ENCODE measurements at places on chromosomes 13 and 19.

GRCh38 chr19:10168386-10168948 lies 26.3 kb downstream of the DNMT1 start:
- no peak for DNase-seq

DNA sequence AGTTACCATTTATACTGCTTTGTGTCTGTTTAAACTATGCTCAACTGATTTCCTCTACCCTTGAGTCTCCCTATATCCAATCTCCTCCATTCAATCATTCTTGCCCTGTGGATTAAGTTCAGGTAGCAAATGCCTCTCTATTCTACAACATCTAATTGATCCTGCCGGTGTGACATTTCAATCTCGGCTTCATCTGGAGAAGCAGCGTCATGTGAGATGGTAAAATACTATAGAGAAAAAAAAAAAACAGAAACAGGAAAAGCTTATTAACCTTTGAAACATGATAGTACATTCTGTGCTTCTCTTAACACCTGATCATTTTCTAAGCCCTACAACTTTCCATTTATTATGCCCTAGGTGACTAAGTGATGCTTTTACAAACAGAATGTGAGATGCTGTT lies 89.4 kb downstream of the KCTD12 start:
- no peak for DNase-seq

GRCh38 chr13:82569581-82569980 lies 1312.7 kb downstream of the SLITRK1 start:
- DNase-seq, result no peak

DNA sequence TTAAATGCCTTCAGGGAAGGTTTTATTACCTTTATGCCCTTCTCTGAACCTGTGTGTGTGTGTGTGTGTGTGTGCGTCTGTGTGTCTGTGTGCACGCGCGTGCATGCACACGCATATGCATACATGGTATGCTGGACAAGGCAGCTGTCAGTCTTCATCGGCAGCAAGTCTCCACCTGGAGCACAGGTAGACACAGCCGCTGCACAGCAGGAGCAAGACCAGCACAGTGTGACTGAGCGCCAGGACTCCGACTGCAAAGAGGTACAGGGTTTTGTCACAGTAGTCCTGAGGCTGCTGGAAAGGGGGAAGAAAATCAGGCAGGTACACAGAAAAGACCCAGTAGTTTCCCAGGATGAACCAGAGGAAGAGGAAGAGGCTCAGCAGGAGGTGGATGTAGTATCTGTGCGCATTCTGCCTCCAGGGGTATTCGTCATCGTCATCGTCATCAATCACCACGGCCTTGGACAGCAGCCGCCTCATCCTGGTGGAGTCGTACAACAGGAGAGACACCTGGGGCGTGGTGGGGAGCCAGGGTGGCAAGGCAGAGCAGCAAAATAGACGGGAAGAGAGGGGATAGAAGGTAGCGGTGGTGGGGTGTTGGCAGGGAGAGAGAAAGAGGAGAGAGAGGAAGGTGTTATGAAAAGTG lies 12.8 kb upstream of the DHRS12 start:
- DNase-seq, result no peak

GRCh38 chr13:64633948-64634347 lies 2596.2 kb downstream of the PCDH9 start:
- DNase-seq, result no peak

GRCh38 chr13:45195421-45195820 lies 5.4 kb downstream of the KCTD4 start:
- DNase-seq, result peak; percentile 59

- DNase-seq, result no peak
These were observed 62.2 kb upstream of the MYCBP2 start for GRCh38 chr13:77388944-77389624.

DNA sequence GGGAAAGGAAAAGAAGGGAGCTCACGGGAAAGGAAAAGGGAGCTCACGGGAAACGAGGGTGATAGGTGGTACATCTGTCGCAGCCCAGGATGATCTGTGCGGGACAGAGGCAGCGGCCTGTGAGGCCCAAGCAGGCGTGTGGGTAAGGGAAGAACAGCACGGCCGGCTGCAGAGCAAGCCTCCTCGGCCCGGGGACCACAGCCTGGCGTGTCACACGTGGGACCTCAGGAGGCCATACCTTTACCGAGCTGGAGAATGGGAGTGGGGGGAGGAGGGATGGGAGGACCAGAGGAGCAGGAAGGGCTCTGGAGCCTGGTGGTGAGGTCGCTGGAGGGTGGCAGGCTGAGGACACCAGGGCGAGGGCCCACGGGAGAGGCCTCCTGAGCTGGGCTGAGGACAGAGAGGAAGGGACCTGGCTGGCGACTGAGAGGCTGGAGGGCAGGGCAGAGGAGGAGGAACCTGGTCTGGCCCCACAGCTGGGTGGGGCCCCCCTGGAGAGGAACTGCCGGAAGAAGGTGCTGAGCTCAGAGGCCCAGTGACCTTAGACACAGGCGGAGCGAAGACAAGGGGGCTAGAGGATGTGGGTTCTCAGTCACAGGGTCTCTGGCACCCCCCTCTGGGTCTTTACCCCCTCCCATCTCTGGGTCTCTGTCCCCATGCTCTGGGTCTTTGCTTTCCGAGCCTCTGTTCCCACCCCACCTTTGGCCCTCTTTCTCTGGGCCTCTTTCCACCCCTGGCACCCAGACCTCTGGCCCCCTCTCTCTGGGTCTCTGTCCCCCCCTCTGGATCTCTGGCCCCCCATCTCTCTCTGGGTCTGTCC lies 2.9 kb upstream of the FTL start:
- DNase-seq, result peak; percentile 44

DNA sequence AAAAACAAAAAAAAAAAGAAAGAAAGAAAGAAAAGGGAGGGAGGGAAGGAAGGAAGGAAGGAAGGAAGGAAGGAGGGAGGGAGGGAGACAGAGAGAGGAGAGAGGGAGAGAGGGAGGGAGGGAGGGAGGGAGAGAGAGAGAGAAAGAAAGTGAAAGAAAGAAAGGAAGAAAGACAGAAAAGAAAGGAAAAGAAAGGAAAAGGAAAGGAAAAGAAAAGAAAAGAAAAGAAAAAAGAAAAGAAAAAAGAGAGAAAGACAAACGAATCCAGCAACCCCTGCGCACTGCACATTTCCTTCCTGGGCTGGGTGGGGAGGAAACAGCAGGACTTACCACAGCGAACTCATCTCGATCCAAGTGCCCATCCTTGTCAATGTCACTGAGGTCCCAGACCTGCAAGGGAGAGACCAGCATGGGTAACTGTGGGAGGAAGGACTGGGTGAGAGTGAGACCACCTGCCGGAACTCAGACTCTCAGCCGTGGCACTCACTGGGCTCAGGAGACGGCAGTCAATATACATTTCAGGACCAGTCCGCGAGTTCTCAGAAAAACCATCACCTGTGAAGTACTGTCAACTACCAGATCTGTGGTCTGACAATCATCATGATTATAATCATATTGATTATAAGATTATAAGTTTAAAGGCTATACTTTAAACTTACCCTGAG lies 43.3 kb downstream of the EPS15L1 start:
- DNase-seq, result no peak

GRCh38 chr19:8484331-8484894 lies 18.0 kb downstream of the PRAM1 start:
- DNase-seq, result peak; percentile 81

DNA sequence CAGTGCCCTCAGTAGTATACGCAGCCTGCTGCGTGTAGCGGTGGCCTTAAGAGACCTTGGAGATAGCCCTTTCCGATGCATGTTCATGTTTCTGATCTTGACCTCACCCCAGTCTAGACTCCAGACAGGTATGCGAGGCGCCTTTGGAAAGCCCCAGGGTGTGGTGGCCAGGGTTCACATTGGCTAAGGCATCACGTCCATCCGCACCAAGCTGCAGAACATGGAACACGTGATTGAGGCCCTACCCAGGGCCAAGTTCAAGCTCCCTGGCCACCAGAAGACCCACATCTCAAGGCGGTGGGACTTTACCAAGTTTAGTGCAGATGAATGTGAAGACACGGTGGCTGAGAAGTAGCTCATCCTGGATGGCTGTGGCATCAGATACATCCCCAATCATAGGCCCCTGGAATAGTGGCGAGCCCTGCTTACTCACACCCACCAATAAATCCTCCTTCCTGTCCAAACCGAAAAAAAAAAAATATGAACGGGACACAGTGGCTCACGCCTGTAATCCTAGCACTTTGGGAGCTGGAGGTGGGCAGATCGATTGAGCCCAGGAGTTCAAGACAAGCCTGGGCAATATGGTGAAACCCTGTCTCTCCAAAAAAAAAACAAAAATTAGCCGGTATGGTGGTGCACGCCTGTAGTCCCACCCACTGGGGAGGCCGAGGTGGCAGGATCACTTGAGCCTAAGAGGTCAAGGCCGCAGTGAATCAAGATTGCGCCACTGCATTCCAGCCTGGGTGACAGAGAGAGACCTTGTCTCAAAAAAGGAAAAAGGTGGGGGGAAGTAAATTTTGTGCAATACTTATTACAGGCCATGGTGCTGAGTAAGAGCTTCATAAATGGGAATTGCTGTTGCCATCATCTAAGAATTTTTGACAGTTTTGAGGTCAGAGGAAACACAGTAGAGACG lies 12.4 kb upstream of the CBLC start:
- DNase-seq, result no peak

DNA sequence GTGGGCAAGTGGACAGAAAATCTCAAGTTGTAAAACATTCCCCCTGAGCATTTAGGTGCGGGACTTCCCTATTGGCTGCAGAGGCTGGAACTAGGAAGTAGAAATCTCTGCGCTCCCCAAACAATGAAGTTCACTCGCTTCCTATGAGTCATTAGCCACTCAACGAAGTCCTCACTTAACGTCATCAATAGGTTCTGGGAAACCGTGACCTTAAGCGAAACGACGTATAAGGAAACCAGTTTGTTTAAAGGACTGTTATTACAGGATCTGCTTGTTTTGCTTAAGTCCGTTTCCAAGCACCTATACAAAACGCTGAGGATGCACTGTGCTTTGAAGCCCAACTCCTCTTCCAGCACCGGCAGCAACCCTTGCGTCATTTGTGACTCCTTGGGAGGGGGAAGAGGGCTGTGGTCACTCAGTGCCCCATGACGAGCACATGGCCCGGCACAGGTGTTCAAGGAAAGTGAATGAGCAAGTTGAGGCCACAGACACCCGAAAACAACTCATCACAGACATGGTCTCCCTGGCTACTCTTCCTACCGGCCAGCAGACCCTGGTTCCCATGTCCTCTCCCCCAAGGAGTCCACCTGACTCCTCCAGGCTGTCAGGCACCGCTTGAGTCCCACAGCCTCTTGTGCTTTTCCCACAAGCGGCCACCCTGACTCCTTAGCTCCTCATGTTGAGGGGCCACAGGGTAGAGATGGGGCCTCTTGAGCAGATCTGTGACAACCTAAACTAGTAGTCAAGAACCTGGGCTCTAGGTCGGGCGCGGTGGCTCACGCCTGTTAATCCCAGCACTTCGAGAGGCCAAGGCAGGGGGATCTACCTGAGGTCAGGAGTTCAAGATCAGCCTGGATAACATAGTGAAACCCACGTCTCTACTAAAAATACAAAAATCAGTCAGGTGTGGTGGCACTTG lies 4.8 kb downstream of the RPS16 start:
- DNase-seq, result peak; percentile 52

DNA sequence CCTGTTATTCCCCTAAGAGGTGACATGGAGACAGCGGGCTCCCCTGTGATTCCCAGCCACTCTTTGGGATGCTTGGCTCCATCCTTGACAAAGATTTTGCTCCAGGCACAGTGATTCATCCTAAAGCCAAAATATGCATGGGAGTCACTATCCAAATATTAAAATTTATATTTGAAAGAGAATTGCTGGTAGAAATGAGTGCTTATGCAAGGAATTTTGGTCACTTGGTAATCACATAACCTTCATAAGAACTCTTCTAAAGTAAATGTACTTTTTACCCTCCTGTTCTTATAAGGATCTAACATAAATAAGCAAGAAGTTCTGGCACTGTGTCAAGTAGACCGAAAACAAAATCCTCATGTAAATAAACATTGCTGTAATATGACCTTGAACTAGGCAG lies 385.8 kb downstream of the ITGBL1 start:
- DNase-seq, result no peak

GRCh38 chr13:109599901-109600657 lies 186.3 kb downstream of the IRS2 start:
- no peak for DNase-seq

- no peak for DNase-seq
These were observed 1.1 kb downstream of the NLRP13 start for GRCh38 chr19:55930996-55931515.

DNA sequence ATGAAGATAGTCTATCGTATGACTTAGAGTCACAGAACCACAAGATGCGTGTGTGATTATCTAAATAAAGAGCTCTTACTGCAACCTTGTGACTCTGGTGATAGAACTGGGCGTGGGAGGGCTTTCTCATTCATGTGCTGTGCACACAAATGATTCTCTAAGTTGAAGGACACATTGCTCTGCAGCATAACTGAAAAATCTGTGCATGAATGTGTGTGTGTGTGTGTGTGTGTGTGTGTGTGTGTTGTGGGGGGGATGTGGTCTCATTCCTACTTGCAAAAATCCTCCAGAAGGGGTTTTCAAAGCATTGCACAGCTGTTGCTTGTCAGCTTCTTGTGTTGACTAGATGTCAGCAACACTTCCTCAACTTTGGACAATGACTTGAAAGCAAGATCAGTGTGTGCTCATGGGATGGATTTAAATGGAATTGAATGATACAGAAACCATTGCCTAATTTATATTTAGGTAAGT lies 22.4 kb downstream of the LRCH1 start:
- DNase-seq, result no peak

DNA sequence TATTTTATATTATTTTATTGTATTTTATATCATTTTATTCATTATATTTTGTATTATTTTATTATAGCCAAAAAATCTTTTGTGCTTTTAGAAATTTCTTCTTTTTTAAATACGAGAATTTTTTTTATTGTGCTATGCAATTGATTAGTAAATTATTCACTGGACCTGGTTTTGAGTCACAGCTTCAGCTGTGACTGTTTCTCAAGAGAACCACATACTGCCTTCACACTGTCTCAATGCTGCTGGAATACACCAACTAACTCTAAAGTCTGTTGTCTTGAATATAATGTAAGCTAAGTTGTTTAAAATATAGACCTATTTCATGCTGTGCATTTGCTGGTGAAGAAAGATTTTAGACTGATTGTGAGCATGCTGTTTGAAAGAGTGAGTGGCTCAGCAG lies 423.6 kb downstream of the NDFIP2 start:
- DNase-seq, result no peak

DNA sequence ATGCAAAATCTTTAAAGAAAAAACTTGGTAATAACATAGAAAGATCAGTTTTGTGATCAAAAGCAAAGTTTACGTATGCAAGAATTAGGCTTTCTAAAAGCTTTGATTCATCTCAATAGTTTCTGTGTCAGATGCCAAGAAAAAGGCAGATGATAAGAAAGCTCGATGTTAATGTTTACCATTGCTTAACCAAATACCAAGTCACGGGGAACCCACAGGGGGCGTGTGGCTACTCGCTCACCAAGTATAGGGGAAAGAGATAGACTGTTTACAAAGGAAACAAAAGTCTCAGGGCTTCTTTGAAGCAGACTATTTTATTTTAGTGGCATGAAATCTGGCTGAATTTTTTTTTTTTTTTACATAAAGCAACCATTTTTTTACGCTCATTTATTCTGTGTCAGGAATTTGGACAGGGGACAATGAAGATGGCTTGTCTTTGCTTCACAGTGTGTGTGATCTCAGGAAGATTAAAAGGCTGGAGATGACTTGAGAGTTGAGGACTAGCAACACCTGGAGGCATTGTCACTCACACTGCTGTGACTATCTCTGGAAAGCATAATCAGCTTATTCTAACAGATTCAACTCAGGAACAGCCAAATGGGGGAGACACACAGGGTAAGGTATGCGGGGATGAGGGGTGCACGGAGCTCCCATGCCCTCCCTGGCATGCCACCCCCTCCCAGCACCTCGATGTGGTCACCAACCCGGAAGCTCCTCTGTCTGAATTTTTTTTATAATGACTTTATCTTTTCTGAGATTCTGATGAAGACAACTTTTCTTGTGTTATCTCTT lies 24.9 kb downstream of the RCBTB1 start:
- DNase-seq, result peak; percentile 42

GRCh38 chr19:6519289-6519688 lies 11.5 kb upstream of the TNFSF9 start:
- no peak for DNase-seq
